ENCODE measurements at places on chromosomes 4 and X.

GRCh38 chrX:155094468-155095061 lies 23.3 kb downstream of the BRCC3 start:
- peak; percentile 3 for DNase-seq

- DNase-seq = no peak
Observed at GRCh38 chrX:97016106-97016505, 132.4 kb downstream of the RPA4 start.

DNA sequence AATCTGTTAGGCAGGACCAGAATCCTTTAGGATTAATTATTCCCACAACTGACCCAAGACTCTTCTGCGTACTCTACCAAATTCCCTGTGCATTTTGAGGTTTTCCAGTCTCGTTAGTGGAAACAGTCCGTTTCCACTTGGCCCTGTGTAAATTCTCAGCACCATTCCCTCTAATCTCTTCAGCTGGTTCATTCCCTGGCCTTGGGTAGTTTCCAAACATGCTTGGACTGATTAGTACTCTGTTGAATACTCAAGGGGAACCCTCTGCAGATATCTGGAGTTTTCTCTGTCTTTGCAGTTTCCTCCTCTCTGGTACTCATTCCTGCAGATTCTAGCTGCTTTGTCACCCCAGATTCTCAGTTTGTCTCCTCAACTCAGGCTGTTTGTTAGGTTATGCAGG lies 80.4 kb downstream of the ZFX start:
- no peak for DNase-seq

- DNase-seq = no peak
Observed at GRCh38 chr4:73070074-73070390, 516 bp upstream of the COX18 start.

DNA sequence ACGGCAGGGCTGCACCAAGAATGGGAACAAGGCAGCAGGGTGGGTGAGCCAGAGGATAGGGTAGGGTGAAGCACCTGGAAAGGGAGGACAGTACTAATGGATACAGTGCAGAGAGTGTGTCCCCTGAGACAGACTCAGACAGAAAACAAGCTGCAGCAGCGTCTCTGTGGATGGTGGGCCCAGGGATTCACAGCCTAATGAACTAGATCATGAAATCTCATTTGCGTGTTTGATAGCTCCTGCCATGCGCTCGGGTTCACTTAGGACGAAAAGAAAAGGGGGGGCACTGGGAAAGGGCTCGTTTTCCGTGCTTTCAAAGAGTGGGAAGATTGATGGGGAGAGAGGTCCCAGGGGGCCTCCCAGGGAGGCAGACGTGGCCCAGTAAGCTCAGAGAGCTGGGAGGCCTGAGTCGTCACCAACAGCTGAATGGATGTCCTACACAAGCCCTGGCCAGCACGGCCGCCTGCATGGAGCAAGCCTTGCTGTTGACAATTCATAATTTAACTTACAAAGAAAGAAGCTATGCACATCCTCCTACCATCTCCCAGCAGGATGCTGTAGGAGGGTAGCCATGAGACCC lies 446.9 kb downstream of the BCOR start:
- no peak for DNase-seq

DNA sequence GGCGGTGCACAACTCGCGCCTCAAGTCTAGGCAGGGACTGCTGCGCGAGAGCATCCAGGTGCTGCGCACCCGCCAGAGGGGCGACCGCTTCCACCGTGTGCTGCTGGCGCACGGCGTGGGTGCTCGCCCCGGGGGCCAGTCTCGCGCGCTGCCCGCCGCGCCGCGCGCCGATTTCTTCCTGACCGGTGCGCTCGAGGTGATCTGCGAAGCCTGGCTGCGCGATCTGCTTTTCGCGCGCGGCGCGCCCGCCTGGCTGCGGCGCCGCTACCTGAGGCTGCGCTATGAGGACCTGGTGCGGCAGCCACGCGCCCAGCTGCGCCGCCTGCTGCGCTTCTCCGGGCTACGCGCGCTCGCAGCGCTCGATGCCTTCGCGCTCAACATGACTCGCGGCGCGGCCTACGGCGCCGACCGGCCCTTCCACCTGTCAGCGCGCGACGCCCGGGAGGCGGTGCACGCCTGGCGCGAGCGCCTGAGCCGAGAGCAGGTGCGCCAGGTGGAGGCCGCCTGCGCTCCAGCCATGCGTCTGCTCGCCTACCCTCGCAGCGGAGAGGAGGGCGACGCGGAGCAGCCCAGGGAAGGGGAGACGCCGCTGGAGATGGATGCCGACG lies 1.3 kb downstream of the CHST7 start:
- no peak for DNase-seq

- DNase-seq = no peak
Observed at GRCh38 chr4:105352826-105353225, 121.0 kb downstream of the PPA2 start.

- DNase-seq = no peak
Observed at GRCh38 chr4:188408244-188409030, 269.2 kb downstream of the TRIML1 start.

DNA sequence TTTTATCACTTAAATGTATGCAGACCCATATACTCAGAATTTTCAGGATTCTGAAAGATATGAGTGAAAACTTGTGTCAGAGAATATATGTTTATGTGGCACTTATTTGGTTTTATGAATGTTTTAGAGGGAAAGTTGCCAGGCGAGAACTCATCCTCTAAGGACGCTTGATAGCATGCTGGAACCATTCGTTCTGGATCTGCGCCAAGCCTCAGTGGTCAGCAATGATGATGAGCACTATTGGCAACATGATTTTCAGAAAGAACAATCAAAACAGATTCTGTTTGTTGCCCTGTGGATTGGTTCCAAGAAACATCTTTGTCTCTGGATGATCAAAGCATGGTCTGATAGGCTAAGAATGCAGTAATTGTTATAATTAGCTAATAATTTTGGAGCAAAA lies 32.1 kb upstream of the RAPGEF2 start:
- peak; percentile 67 for DNase-seq
